Pons (tissue), 1 donor: ENCODE measurements at places on chromosomes 2 and 18.

- DNase-seq: no peak
Observed at GRCh38 chr18:80175451-80176204, 66.6 kb downstream of the ADNP2 start.

GRCh38 chr2:28604284-28604843 is 108.5 kb downstream of the PLB1 start:
- DNase-seq: no peak

DNA sequence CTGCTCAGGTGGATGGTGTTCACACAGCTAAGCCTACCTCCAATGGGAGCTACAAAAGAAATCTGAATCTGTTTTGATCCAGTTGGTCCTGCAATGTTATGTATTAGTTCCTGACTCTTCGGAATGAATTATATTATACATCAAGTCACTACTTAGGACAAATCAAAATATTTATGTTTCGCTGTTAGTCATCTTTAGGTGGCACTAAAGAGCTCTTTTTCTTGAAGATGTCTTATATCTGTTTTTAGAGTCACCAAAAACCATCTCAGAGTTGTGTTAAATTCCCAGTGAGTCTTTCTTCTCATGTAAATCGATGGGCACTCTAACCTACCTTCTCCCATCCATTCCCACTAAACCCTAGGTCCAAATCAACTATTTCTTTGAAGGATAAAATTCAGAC is 2.2 kb downstream of the DNER start:
- peak; percentile 36 for DNase-seq

GRCh38 chr2:195863564-195863963 is 205.1 kb downstream of the DNAH7 start:
- DNase-seq: no peak

DNA sequence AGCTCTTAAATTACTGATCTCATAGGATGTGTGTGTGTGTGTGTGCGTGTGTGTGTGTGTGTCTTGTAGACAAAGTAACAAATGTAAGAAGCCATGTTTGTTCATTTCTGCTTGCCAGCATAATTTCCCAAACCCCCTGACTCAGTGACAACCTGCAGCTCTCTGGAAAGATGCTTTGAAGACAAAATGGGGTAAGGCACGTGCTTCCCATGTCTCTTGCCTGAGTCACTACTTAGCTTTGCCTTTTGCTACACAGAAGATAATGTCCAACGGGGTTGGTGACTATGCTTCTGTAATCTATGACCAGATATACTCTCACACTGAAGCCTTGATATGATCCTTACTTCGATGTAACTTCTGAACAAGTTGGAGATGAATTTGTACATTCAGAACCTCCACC is 332.0 kb downstream of the SLC4A3 start:
- no peak for DNase-seq

GRCh38 chr2:72293620-72294019 is 146.0 kb upstream of the CYP26B1 start:
- no peak for DNase-seq

DNA sequence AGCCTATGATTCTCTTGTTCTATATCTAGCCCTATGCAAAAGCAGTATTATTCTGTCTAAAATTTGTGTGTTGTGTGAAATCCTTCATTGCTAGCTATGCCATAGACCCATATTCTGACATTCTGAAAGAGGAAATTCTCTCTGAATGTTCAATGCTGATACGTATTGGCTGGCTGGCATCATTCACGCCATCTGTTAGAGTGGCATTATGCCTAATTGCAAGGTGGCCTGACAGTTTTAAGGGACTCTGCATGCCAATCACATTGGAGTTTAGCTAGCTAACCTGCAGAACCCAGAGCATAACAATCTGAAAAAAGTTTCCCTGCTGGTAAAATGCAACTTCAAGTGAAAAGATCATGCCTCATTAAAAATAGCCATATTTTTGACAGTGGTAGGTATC is 316.0 kb downstream of the SOX11 start:
- no peak for DNase-seq

DNA sequence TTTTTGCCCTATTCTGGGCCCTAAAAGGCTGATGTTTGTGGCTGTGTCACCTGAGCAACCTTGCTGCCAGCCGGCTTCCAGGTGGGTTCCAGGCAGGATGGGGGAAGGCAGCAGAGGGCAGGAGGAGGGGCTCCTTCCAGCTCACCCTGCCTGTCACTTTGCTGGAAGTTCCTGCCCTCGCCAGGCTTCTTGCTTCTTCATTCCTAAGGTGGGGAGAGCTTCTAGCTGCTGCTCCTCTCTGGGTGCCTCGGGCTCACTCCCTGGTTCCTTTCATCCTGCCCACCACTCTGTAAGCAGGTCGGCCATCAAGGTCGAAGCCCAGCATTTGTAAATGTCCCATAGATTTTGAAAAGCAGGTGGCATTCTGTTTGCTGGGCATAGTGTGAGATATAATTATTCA is 249.4 kb upstream of the HS6ST1 start:
- no peak for DNase-seq

DNA sequence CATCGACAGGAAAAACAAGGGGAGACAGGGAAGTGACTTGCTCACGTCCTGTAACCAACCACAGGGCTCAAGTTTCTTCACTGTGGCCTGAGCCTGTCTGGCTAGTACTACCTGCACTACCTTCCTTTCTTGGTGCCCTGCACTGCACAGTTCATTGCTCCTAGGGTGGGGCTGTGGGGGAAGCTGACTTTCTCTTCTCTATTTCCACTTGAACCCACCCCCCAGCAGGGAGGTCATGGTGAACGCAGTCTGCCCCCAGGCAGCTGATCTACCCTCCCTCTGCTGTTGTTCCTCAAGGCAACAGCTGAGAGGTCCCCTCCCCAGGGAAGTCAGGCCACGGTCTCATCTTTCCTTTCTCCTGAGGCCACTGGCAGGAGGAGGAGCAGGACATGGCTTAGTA is 532.1 kb downstream of the SOX11 start:
- DNase-seq: no peak

DNA sequence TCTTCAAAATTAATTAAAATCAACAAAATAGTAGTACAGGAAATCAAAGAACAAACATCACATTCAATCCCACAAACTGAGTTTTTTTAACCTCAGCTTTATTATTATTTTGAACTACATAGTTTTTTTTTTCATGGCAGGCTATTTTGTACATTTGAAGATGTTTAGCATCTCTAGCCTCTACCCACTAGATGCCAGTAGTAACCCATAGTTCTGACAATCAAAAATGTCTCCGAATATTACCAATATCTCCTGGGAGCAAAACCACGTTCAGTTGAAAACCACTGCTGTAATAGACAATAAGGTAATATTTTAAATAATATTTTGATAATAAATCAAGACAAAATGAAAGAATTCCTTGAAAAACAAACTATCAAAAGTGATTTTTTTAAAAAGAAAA is 702.6 kb upstream of the LRRTM1 start:
- DNase-seq: no peak

DNA sequence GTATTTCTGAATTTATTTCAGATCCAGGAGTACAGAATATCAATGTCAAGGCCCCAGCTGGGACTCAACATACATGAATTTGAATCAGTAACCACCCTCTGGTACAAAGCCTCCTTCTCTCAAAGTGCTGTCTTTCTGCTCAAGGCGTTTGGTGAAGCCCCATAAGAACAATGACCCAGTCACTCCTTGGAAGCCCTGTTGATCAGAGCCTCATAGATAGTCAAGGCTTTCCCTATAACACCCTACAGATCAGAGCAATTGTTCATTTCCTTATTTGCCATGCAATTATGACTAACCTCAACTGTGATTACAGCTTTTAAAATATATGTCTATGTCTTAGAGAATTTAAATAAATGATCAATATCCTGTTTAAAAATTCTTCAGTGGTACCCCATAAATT is 159.1 kb upstream of the CREB1 start:
- DNase-seq: no peak

DNA sequence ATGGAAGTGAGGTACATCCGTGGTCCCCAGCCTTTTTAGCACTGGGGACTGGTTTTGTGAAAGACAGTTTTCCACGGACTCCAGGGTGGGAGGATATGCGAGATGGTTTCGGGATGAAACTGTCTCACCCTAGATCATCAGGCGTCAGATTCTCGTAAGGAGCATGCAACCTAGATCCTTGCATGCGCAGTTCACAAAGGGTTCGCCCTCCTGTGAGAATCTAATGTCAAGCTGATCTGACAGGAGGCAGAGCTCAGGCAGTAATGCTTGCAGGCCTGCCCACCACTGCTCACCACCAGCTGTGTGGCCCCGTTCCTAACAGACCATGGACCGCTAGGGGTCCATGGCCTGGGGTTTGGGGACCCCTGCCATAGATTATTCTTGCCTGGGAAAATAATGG is 11.6 kb downstream of the B3GNT2 start:
- no peak for DNase-seq
